Activated CD4-positive, alpha-beta T cell treated with anti-CD3 and anti-CD28 coated beads, Interleukin-2, amount 50 U/mL, for 24 hours (primary cell): ENCODE measurements at places on chromosomes 4 and X.

- DNase-seq: no peak
These were observed 7.3 kb downstream of the CFAP99 start for GRCh38 chr4:2426069-2426397.

DNA sequence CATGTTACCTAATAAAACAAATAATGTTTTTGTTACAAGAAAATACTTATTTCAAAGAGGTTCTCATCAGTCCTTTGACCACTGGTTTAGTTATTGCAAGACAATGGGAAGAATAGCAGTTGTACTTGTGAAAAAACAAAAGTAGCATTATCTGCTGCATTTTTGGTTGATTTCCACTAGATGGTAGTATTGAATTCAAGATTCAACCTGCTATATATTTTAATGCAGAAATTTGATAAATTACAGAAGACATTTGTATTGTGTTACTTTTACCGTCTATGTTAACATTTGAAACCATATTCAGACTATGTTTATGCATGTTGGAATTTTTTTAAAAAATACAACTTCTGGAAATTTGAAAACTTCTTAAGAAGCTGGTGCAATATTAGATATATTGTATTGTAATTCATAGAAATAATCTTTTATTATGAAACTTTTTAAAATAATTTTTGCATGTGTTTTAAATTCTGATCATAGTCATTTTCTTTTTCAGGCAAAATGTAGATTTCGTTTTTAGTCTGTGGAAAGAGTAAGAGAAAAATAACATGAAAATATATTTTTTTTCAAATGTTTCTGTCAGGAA lies 56.4 kb downstream of the SPCS3 start:
- DNase-seq: no peak

GRCh38 chrX:46040001-46040400 lies 505.2 kb downstream of the ZNF674 start:
- no peak for DNase-seq

DNA sequence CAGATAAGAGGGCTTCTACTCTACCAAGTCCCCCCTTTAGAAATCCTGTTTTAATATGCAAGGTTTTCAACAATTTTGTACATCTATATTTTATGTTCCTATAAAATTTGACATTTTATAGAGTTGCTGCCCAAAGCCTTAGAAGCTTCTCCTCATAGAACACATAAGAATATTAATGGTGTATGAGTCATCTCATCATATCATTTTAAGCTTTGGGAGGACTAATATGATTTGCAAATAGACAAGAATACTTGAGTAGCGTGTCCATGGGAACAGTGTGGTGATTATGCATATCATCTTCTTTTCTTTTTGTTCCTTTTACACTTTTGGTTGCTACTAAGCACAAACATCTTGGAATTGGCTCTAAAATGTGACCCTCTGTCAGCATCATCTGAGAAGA lies 56.7 kb upstream of the HUWE1 start:
- no peak for DNase-seq
